ENCODE measurements at places on chromosomes 3 and 15. TPM values are rescaled to one million over a fixed set of nuclear protein-coding genes. Genes with fewer than 3 reads are reported as not detected.

SLTM gene
- 31.3 TPM for polyA plus RNA-seq

IMPG2 gene
- 0.17 TPM for polyA plus RNA-seq

- no peak for DNase-seq
Observed at GRCh38 chr3:149592758-149593240, 65.0 kb downstream of the WWTR1 start.

CD96 gene
- polyA plus RNA-seq: 0.13 TPM

TRPM1 gene
- polyA plus RNA-seq: 0.18 TPM

GOLGA6L9 gene
- 1.2 TPM for polyA plus RNA-seq

CCK gene
- 8.2 TPM for polyA plus RNA-seq

- no peak for DNase-seq
Observed at GRCh38 chr3:7973006-7973405, 528.6 kb upstream of the LMCD1 start.

PROK2 gene
- polyA plus RNA-seq: not detected

DNA sequence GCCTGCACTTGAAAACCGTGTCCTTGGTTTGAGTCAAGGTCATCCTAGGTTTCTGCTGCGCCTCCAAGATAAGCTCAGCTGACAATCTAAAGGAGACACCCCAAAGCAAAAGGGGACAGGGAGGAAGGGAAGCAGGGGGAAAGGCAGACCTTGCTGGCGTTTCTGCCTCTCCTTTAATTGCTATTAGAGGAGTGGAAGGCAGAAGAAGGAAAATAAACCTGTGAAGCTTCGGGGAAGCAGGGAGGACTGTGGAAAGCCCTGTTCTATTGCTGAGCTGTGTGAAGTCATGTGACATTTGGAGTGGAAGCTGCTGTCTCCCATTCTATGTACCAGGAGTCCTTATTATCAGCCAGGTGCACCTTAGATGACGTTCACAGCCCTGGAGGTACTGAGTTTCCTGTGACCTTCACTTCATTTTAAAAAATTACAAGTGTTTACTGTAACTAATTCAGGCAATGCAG, 21.5 kb upstream of the CHD2 start:
- no peak for DNase-seq

DNA sequence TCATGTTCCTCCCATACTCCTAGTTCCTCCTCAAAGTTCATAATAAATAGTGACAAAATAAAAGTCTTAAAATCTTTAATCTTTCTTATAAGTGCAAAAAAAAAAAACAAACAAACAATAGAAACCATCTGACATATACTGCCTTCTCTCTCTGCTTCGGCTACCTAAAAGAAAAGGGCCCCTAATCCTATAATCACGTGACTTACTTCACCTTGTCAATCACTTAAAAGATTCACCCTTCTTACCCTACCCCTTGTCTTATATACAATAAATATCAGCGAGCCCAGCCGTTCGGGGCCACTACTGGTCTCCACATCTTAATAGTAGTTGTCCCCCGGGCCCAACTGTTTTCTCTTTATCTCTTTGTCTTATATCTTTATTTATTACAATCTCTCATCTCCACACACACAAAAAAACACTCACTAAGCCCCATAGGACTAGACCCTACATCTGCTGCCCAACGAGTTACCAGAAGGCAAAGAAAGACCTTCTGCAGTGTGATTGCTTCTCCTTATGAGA, 28.8 kb downstream of the MKRN3 start:
- no peak for DNase-seq

Data from keratinocyte (primary cell).